ENCODE measurements at places on chromosomes 7 and 10.

DNA sequence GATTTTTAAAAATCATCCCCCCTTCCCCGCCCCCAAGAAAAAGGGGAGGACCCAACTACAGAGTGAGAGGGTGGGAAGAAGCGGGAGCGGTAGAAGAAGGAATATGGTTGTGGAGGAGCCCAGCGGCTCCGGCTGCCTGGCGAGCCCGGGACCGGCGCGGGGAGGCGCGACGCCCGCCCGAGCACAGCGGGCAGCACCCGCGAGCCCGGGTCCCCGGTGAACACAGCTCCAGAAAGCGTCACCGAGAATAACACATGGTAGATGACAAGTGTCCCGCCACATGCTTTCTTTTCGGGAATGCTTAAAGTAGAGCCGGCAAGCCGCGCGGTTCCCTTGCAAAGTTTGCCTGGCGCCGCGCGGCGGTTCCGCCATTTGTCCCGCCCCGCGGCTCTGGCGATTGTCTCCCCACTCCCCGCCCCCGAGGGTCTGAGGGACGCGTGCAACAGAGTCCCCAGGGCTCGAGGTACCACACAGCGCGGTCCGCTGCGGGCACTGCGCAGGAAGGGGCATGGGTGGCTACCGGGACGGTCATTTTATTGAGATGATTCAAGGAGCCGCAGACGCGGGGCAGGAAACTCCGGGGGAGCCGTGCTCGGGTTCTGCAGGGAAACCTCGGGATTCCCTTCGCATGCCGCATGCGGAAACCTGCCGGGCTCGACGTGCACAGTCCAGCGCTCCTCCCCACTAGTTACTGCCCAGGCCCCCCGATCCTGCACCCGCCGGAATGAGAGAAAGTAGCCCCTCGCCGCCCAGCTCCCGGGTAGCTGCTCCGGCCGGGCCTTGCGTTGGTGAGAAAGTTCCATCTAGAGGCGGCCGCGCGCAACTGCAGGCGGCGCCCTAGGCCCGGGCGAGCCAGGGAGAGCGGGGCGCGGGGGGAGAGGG lies 781 bp upstream of the GRM8 start:
- no peak for DNase-seq

DNA sequence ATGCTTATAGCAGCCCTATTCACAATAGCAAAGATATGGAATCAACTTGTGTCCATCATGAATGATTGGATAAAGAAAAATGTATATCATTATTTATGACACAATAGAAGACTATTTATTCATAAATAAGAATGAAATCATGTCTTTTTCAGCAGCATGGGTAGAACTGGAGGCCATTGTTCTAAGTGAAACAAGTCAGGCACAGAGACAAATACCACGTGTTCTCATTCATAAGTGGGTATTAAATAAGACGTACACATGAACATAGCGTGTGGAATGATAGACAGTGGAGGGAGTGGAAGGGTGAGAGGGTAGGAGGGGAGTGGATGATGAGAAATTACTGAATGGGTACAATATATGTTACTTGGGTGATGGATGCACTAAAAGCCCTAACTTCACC lies 762.4 kb downstream of the REEP3 start:
- DNase-seq = no peak

- DNase-seq = no peak
These were observed 548.0 kb downstream of the TCERG1L start for GRCh38 chr10:130763491-130763890.

GRCh38 chr7:31029251-31030042 lies 22.7 kb upstream of the ADCYAP1R1 start:
- no peak for DNase-seq

- DNase-seq = no peak
These were observed 48.1 kb upstream of the LRGUK start for GRCh38 chr7:134078991-134079390.

- DNase-seq = no peak
These were observed 73.5 kb downstream of the BUB3 start for GRCh38 chr10:123227706-123228105.

DNA sequence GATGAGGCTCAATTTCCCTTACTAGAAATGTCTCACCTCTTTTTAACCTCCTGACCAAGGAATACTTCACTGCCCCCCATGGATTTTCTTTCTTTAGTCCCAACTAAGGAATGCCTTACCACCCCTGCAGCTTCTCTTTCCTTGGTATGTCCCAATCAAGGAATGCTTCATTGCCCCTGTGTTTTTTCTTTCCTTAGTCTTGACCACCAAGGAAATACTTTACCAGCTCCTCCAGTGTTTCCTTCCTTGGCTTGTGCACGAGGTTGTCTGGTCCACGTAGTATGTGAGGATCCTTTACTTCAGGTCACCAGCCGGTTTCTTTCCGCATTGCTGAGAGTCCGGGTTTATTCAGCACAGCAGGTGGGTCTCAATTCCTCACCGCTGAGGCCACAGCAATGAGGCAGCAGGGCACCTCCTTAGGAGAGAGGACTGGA lies 59.3 kb downstream of the CYP2C9 start:
- no peak for DNase-seq

GRCh38 chr10:78905015-78905956 lies 163.5 kb upstream of the ZMIZ1 start:
- no peak for DNase-seq

- peak; percentile 66 for DNase-seq
These were observed 32.9 kb upstream of the KMT2E start for GRCh38 chr7:104980841-104981671.

GRCh38 chr10:43316988-43317387 lies 50.1 kb upstream of the RASGEF1A start:
- DNase-seq = no peak

GRCh38 chr10:60877777-60878120 lies 66.2 kb downstream of the RHOBTB1 start:
- no peak for DNase-seq

GRCh38 chr7:87513735-87514335 lies 38.4 kb upstream of the ABCB4 start:
- DNase-seq = no peak

DNA sequence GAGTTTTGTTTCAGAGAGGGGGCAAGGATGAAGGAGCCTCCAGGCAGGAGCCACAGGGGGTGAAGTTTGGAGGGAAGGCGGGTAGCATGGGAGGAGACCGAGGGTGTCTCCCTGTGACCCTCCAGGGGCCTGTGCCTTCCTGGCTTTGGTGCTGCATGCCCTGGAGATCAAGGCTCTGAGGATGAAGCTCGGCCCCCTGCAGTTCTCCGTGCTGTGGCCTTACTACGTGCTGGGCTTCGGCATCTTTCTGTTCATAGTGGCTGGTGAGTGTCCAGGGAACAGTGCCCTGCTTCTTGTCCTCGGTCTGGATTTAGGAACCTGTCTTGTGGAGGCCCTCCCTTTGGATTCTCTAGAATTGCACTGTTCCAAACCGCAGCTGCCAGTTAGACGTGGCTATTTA lies 9.2 kb upstream of the ZSCAN25 start:
- no peak for DNase-seq

DNA sequence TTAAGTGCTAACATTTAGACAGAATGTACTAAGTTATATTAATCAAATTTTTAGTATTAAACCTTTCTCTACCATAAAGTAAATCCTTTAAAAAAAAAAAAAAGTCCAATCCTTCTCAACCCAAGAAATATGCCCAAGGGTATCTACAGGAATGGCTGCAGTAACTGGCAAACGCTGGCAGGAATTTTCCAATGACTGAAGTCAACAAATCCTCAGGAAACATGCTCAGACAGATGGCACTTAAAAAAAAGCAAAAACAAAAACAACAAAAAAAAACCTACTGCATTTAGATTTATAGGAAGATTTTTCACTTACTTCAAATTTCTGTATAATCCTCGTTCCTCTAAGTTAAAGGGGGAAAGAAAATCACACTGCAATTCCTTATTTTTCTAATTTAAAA lies 666 bp downstream of the SVIL start:
- no peak for DNase-seq

- peak; percentile 85 for DNase-seq
These were observed 141.5 kb upstream of the CAV2 start for GRCh38 chr7:116357781-116358670.

- DNase-seq = peak; percentile 52
These were observed 101.2 kb upstream of the PARD3 start for GRCh38 chr10:34916314-34916713.

DNA sequence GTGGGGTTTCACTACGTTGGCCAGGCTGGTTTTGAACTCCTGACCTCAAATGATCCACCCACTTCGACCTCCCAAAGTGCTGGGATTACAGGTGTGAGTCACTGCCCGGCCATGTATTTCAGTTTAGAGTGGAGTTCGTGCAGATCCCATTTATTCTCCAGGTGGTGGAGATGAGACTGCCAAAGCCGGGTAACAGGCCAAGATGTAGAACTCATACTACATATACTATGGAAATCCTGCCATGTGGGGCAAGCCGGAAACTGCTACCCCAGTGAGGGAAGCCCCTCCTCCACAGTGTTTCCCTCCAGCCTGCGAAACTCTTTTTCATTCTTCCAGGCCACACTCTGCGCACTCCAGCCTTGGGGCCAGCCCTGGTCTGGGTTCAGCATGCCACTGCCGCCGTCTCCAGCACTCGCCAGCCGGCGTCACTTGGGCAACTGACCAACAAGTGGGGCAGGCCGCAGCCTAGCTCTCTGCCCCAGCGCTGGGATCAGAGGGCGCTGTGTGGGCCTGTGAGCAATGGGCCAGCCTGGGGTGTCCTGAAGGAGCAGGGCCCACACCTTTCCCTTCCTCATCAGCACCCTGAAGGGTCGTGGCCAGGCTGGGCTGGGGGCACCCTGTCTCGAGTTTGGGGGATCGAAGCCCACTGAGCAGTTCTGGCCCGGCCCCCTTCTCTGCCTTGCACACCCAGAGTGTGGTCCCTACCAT lies 122.0 kb downstream of the TRRAP start:
- DNase-seq = no peak

DNA sequence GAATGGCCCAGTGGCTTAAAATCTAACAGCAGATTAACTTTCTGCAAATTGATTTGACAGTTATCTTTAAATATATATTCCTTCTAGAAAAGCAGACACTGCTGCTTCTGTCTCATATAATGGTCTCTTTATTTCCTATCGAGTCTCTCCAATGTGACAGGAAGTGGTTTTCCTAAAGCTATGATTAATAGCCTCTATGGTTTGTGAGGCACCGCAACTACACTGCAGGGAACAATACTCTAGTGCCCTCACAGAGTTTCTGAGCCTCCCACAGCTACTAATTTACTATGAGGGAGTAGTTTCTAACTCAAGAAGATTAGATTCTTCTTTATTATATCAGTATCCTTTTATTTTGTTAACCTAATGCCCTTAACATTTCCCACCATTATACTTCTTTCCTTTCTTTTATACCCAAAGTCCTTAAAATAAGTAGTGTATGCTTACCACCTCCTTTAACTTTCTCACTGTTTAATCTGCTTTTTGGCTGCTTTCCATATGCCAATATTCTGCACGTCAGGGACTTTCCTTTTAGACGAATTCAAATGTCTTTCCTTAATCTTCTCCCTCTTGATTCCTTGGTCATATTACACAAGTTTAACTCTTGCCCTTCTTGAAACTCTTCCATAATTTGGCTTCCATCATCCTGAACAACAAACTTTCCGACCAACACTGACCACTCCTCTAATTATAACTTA lies 23.8 kb upstream of the AHR start:
- peak; percentile 92 for DNase-seq

GRCh38 chr7:115059321-115059720 lies 137.4 kb downstream of the MDFIC start:
- no peak for DNase-seq

Data from RCC 7860 (cell line).